ENCODE measurements at places on chromosomes 7 and 10. TPM values are rescaled to one million over a fixed set of nuclear protein-coding genes. Genes with fewer than 3 reads are reported as not detected.

GRCh38 chr7:130481898-130482297 lies 10.0 kb upstream of the MEST start:
- H3K4me3 ChIP-seq = no peak overlapping the region
- H3K27ac ChIP-seq = no peak overlapping the region
- no peaks in the 10 kb centered on the region for H3K36me3 ChIP-seq
- DNase-seq = no peak

GRCh38 chr10:77602231-77602912 lies 35.2 kb downstream of the KCNMA1 start:
- H3K27ac ChIP-seq = peak overlapping the region; percentile 66
- peaks cover 7% of the 10 kb centered on the region for H3K4me1 ChIP-seq
- no peak overlapping the region for H3K4me3 ChIP-seq
- no peak for DNase-seq
- H3K36me3 ChIP-seq = no peaks in the 10 kb centered on the region

GRCh38 chr7:30931161-30931928 lies 19.7 kb downstream of the AQP1 start:
- no peak overlapping the region for H3K27ac ChIP-seq
- no peak overlapping the region for H3K4me3 ChIP-seq
- no peaks in the 10 kb centered on the region for H3K36me3 ChIP-seq
- DNase-seq = peak; percentile 12

GRCh38 chr7:14639329-14639728 lies 263.2 kb downstream of the DGKB start:
- DNase-seq = no peak
- H3K4me1 ChIP-seq = no peaks in the 10 kb centered on the region
- H3K27me3 ChIP-seq = no peaks in the 10 kb centered on the region

DNA sequence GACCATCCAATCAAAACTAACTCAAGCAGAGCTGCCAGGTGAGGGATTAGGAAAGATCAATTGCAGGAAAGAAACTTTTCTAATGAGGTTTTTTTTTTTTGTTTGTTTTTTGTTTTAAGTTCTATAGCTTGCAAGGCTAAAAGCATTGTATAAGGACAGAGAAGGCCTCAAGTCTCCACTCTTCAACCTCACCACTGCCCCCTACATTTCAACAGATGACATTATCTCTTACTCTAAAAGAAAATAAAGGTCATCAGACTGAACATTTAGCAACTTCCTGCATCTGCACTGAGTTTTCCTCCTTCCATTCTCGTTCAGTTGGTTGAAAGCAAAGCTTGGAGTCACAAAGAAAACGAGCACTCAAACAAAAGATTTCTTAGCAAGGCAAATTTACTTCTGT lies 45.2 kb upstream of the EXOC4 start:
- no peaks in the 10 kb centered on the region for H3K4me1 ChIP-seq
- no peaks in the 10 kb centered on the region for H3K36me3 ChIP-seq
- H3K27ac ChIP-seq = no peak overlapping the region
- no peak overlapping the region for H3K4me3 ChIP-seq
- no peak for DNase-seq

- H3K4me1 ChIP-seq = no peaks in the 10 kb centered on the region
- no peak overlapping the region for H3K4me3 ChIP-seq
- H3K36me3 ChIP-seq = no peaks in the 10 kb centered on the region
- no peaks in the 10 kb centered on the region for H3K27me3 ChIP-seq
- DNase-seq = no peak
Observed at GRCh38 chr7:152338561-152338960, 97.2 kb downstream of the KMT2C start.

CCL26 gene
- total RNA-seq = not detected

GRCh38 chr7:148698007-148698396 lies 701 bp upstream of the CUL1 start:
- H3K27me3 ChIP-seq = no peaks in the 10 kb centered on the region
- H3K4me1 ChIP-seq = no peaks in the 10 kb centered on the region
- H3K27ac ChIP-seq = peak overlapping the region; percentile 99
- no peak for DNase-seq
- H3K4me3 ChIP-seq = peak overlapping the region; percentile 96

HIF1AN gene
- total RNA-seq = 18.0 TPM

DNA sequence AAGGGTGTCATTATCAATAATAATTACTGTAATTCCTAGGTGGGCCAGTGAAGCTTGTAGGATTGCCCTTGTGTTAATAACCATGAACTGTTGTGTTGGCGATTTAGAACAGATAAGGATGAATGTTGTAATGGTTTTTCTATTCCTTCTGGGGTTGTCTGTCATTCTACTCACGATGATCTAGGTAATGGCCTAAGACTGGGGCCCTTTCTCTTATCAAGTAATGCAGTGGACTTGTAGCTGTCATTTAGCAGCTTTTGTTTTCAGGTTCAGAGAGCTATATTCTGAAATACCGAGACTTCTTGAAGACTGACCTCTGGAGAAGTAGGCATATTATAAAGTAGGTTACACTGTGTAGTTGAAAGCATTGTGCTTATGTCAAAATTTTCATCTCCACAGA lies 110.2 kb downstream of the TAF3 start:
- H3K4me3 ChIP-seq = no peak overlapping the region
- no peak for DNase-seq
- H3K4me1 ChIP-seq = no peaks in the 10 kb centered on the region
- H3K36me3 ChIP-seq = no peaks in the 10 kb centered on the region
- H3K27ac ChIP-seq = no peak overlapping the region

CLRN3 gene
- 98.5 TPM for total RNA-seq

- no peaks in the 10 kb centered on the region for H3K36me3 ChIP-seq
- no peaks in the 10 kb centered on the region for H3K27me3 ChIP-seq
- peak; percentile 35 for DNase-seq
Observed at GRCh38 chr7:155847821-155848435, 35.7 kb upstream of the SHH start.

- no peak overlapping the region for H3K27ac ChIP-seq
- H3K36me3 ChIP-seq = no peaks in the 10 kb centered on the region
- H3K4me1 ChIP-seq = no peaks in the 10 kb centered on the region
- no peak overlapping the region for H3K4me3 ChIP-seq
Observed at GRCh38 chr7:31488562-31489203, 25.2 kb upstream of the ITPRID1 start.

DPYSL4 gene
- total RNA-seq = 0.27 TPM

PRSS37 gene
- not detected for total RNA-seq

SLC26A5 gene
- not detected for total RNA-seq

UTF1 gene
- not detected for total RNA-seq
